Muscle of arm (tissue), 14 donors: ENCODE measurements at places on chromosomes 7 and 10.

GRCh38 chr10:96511044-96511945, 2.4 kb downstream of the TLL2 start:
- peak; percentile 16 for DNase-seq

DNA sequence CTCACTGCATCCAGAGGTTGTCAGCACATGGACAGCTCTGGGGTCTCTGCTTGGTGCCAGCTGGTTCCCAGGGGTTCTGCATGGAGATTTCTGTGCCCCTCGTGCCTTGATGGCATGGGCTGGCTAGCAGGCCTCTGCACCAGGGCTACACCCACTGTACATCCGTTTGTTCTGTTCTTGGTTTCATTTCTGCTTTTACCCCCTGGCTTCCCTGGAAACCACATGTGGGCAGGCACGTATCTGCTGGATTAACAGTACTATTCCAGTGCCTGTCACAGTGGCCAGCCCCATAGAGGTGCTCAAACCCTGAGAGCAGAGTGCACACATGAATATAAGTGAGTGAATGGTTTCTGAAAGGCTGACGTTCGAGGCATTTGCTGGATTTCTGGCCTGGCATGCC, 207.2 kb upstream of the GPR26 start:
- no peak for DNase-seq

DNA sequence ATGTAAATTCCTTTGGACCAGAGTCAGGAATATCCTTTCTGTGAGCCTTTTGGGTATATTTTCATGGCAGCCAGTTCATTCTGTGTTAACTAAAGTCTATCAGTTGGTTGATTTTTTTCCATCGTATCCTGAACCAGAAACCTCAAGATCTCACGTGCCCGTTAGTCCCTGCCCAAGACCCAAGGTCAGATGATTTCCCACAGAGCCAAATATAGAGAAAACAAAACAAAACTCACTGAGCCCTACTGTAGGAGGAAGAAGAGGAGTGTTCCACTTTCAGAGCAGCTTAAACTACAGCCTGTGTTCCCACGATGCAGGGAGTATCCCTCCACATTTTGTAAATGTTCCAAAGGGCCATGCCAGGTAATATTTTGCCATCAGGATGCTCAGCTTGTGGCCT, 96.0 kb upstream of the ADO start:
- DNase-seq, result no peak

DNA sequence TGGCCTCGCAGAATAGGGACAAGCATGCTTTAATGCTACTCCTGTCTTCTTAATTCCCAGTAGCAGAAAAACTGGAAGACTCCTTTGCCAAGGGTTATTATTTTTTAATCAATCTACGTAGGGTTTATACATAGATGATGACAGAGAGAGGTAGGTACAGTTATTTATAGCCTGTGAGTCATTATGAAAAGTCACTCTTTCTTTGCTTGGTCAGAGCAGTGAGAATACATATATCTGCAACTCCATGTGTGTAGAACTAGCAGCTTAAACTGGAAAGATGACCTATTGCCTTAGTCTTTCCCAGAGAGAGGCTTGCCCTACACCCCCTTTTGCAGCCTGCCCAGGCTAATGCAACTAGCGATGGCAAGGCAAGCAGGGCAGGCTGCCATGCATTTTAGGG, 1050.6 kb downstream of the NRG3 start:
- no peak for DNase-seq

DNA sequence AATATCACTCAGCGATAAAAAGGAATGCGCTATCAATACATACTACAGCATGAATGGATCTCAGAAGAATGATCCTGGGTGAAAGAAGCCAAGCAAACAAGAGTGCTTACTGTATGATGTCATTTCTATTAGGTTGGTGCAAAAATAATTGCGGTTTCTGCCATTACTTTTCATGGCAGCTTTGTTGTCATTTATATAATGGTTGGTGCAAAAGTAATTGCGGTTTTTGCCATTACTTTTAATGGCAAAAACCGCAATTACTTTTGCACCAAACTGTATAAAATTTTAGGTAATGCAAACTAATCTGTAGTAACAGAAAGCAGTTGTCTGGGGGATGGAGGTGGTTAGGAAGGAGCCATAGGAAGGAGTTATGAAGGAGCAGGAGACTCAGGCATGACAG, 318.3 kb upstream of the ZMIZ1 start:
- DNase-seq, result no peak
